ENCODE measurements at places on chromosomes 4 and X.

GRCh38 chrX:35357656-35358055 is 415.1 kb downstream of the FAM47B start:
- H3K27ac ChIP-seq: no peak overlapping the region
- H3K4me3 ChIP-seq: no peak overlapping the region
- H3K36me3 ChIP-seq: no peaks in the 10 kb centered on the region
- no peaks in the 10 kb centered on the region for H3K4me1 ChIP-seq
- DNase-seq: no peak

- H3K4me1 ChIP-seq: peaks cover 2% of the 10 kb centered on the region
- no peaks in the 10 kb centered on the region for H3K36me3 ChIP-seq
- H3K4me3 ChIP-seq: no peak overlapping the region
- no peak for DNase-seq
- no peak overlapping the region for H3K27ac ChIP-seq
Measured at GRCh38 chrX:56308726-56309125, 76.6 kb downstream of the KLF8 start.

GRCh38 chr4:8917321-8917811 is 45.7 kb upstream of the HMX1 start:
- no peaks in the 10 kb centered on the region for H3K36me3 ChIP-seq
- peak; percentile 9 for DNase-seq
- peaks cover 2% of the 10 kb centered on the region for H3K4me1 ChIP-seq
- H3K4me3 ChIP-seq: no peak overlapping the region
- H3K27ac ChIP-seq: no peak overlapping the region

DNA sequence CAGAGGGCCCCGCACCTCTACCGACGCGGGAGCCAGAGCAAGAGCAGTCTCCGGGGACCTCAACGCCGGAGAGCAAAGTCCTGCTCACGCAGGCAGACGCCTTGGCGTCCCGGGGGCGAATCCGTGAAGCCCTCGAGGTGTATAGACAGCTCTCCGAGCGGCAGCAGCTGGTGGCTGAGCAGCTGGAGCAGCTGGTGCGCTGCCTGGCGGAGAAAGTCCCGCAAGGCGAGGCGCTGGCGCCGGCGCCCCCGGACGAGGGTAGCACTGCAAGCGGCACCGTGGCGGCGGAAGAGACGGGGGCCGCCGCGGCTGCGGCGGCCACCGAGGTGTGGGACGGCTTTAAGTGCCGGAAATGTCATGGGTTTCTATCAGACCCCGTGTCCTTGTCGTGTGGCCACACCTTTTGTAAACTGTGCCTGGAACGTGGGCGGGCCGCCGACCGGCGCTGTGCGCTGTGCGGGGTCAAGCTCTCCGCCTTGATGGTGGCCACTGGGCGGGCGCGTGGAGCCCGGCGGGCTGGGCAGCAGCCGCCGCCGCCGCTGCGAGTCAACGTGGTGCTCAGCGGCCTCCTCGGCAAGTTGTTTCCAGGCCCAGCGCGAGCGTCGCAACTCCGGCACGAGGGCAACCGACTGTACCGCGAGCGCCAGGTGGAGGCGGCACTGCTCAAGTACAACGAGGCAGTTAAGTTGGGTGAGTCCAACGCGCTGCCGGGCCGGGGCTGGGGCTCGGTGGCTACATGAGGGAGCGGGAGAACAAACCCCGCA is 672 bp downstream of the LONRF3 start:
- H3K27me3 ChIP-seq: peaks cover 40% of the 10 kb centered on the region
- peak overlapping the region; percentile 88 for H3K27ac ChIP-seq
- peaks cover 12% of the 10 kb centered on the region for H3K36me3 ChIP-seq
- H3K4me1 ChIP-seq: peaks cover 23% of the 10 kb centered on the region

DNA sequence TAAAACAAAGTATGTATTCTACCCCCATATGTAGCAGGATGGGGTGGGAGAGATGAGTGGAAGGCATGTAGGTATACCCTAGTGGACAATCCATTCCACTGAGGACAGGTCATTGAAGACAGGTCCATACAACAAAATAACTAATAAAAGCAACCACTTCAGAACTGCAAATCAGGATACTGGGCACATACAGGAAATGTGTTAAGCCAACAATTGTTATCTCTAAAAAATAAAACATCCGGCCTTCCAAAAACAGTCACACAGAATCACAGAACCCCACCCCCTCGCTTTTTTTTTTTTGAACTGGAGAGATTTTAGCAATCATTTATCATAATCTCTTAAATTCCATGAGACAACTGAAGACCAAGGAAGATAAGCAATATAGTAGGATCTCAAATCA is 112.9 kb downstream of the FRYL start:
- H3K27ac ChIP-seq: no peak overlapping the region
- H3K4me1 ChIP-seq: peaks cover 36% of the 10 kb centered on the region
- no peak for DNase-seq
- no peaks in the 10 kb centered on the region for H3K27me3 ChIP-seq

DNA sequence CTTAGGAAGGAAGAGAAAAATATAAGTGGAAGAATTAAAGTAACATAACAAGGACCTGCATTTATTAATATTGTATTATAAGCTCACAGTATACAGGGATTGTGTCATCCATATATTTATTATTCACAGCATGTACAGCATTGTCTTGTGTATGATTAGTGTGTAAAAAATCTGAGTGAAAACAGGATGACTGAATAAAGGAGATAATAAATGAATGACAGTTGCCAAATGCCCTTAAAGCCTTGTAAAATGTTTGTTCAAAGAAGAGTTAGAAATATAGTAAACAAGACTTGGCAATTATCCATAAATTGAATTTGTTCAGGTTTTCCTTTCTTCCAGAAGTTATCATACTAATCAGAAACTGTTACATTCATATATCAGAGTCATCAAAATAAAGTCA is 172.7 kb downstream of the BTC start:
- H3K36me3 ChIP-seq: no peaks in the 10 kb centered on the region
- peaks cover 19% of the 10 kb centered on the region for H3K4me1 ChIP-seq
- H3K27ac ChIP-seq: no peak overlapping the region
- no peak for DNase-seq
- no peak overlapping the region for H3K4me3 ChIP-seq

Data from activated T-cell treated with anti-CD3 and anti-CD28 coated beads, Interleukin-2, amount 50 U/mL, for 24 hours (primary cell).